Ecto neural progenitor cell (in vitro differentiated cells): ENCODE measurements at places on chromosomes 7 and 10.

DNA sequence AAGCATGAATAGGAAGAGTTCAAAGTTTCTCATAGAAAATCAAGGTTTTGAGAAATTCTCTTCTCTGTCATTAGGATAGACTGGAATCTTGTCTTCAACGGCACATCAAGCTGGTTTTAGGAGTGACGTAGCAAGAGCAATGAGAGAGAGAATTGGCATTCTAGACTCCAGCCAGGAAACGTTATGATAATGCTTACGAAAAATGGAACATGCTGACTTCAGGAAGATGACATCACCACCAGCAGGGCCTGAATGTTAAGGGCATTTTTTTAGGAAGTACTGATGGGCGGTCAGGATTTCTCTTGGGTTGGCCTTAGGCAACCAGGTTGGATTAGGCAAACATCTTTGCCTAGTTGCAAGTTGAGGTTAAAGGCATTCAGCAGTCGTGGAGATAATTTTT lies 213.2 kb upstream of the CTBP2 start:
- no peak for DNase-seq

- no peak for DNase-seq
Observed at GRCh38 chr7:156074982-156075615, 262.8 kb upstream of the SHH start.

DNA sequence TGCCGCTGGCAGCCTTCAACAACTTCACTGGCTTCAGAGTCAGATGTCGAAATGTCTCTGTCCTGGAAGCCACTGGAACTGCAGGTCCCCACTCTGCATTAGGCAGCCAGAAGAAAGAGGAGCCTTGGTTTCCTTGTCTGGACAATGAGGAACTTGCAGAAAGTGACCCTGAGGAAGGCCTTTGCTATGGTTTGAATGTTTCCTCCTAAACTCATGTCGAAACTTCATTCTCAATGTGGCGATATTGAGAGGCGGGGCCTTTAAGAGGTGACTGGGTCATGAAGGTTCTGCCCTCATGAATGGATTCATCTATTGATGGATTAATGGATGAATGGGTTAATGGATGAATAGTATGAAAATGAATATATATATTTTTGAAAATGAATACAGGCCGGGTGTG lies 61.6 kb upstream of the GPR26 start:
- DNase-seq = no peak

- no peak for DNase-seq
Observed at GRCh38 chr10:3347413-3348182, 175.0 kb upstream of the PITRM1 start.

- no peak for DNase-seq
Observed at GRCh38 chr10:77741746-77742145, 104.1 kb upstream of the KCNMA1 start.
